ENCODE measurements at places on chromosomes 6 and 20.

DNA sequence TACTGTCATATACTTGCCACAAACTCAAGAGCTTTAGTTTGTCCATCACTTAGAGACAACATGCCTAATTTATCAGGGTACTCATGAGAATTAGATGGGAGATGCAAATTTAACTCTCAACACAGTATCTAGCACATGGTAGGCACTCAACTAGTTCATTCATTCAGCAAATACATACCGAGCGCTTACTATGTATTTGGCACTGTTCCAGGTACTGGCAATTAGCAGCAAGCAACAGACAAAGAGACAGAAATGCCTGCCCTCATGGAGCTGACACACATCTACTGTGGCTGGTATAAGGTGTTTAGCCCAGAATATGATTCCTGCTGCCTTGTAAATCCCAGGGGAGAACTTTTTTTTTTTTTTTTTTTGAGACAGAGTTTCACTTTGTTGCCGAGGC is 4.8 kb downstream of the MICAL1 start:
- DNase-seq: no peak

GRCh38 chr6:36076178-36077063 is 48.8 kb downstream of the MAPK14 start:
- no peak for DNase-seq

DNA sequence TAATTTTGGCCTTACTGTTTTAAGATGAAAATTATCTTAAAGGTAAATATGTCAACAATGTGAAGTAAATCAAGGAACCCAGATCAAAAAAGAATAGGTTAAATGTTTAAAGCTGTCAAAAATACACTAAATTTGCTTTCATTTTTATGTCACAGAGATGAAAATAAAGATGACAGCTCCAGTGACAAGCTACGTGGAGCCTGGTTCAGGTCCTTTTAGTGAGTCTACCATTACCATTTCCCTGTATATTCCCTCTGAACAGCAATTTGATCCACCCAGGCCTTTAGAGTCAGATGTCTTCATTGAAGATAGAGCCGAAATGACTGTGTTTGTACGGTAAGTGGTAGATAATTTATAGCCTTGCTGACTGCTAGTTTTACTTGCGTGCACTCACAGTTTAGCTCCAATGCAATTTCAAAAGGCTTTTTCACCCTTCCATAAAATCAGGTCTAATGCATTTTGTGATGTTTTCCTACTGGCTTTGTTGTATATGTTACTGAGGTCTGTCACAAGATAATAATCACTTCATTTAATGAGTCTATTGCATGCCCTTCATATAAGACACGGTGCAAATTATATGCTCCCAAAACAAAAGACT is 1.9 kb downstream of the HEBP2 start:
- no peak for DNase-seq

DNA sequence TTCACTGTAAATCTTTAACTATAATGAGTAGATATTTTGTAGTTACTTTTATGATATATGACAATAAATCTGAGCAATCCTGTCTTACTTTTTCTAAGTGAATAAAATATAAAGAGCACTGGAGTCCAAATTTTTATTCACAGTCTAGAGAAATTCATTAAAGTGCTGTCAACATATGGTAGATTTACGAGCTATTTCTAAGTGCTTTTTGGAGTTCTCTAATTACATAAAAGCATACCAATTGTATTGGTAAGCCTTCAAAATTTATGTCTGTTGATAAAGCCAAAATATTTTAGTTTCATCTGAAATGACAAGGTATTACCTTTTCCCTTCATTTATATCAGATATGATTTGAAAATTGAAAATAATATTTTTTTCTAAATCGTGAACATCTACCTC is 75.4 kb downstream of the MAN1A1 start:
- no peak for DNase-seq

- no peak for DNase-seq
These were observed 131.7 kb upstream of the MLIP start for GRCh38 chr6:53979468-53980067.

GRCh38 chr20:24148372-24148771 is 159.8 kb upstream of the GGTLC1 start:
- DNase-seq: no peak

- no peak for DNase-seq
These were observed 171.6 kb upstream of the PHACTR1 start for GRCh38 chr6:12544821-12545565.

DNA sequence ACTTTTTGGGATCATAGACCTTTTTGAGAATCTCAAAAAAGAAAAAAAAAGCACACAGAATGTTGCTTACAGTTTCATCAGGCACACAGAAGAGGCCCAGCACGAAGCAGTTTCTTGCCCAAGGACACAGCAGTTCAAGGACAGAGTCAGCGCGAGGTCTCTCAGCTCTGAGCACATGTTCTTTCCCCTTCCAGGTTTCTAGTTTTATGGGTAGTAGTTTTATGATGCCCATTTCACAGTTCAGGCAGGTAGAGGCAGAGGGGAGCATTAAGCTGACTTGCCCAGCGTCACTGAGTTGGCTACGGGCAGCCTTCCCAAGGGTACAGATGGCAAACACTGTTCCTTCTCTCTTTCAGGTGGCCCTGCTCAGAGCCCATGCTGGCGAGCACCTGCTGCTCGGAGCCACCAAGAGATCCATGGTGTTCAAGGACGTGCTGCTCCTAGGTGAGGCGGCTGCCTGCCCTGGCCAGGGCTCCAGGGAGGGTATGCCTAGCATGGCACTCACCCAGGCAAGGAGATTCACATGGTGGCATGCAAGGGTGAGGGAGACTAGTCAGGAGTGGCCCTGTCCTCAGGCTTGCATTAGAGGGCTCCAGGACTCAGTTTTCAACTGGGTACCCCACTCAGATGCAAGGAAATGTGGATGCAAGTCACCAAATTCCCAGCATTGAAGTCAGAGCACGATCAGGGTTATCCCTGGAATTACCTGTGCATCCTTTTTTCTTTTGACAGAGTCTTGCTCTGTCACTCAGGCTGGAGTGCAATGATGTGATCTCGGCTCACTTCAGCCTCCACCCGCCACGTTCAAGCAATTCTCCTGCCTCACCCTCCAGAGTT is 57.4 kb upstream of the TTPAL start:
- DNase-seq: no peak
